CD4-positive, alpha-beta memory T cell (primary cell): ENCODE measurements at places on chromosomes 7 and 10.

DNA sequence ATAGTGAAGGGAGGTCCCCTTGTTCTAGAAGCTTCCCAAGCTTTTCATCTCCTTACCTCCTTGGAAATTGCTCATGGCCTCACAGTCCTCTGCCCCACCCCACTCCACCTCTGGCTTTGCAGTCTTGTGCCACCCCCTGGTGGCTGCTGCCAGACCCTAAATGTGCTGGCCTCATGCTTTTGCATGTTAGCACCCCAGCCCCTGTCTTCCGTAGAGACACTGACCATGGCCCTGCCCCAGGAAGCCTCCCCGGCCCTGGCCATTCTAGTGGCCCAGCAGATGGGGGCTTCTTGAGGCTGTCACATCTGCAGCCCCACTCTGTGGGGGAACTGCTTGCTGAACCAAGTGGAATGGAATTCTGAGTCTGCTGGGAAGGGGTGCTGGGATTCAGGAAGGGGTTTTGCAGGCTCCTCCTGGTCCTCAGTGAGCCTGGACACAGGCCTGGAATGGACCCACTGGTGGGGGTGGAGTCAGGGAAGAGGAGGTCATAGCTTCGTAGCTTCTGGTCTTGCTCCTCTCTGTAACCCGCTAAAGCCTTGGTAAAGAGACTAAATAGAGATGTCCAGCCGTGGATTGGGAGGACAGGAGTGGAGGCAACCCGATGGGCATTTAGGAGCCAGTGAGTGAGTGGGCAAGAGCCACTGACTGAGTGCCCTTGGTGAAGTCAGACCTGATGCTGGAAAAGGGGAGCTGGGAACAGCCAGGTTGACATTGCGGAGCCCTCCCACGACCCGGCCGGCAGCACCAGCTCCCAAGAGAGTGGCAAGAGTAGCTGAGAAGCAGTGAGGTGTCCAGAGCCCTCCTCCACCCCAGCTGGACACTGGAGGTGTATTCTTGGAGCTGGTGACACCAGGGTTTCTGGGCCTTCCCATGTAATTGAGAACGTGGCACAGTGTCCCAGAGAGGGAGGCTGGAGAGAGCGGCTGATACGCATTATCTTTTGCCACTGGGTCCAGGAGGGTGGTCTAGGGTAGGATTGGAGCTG, 20.9 kb downstream of the RAMP3 start:
- DNase-seq: no peak

- peak; percentile 45 for DNase-seq
These were observed 13.0 kb upstream of the STK31 start for GRCh38 chr7:23696916-23697441.

- no peak for DNase-seq
These were observed 310.7 kb downstream of the PRKG1 start for GRCh38 chr10:51384971-51385370.

GRCh38 chr7:2605608-2606538, 25.9 kb upstream of the TTYH3 start:
- DNase-seq: no peak

DNA sequence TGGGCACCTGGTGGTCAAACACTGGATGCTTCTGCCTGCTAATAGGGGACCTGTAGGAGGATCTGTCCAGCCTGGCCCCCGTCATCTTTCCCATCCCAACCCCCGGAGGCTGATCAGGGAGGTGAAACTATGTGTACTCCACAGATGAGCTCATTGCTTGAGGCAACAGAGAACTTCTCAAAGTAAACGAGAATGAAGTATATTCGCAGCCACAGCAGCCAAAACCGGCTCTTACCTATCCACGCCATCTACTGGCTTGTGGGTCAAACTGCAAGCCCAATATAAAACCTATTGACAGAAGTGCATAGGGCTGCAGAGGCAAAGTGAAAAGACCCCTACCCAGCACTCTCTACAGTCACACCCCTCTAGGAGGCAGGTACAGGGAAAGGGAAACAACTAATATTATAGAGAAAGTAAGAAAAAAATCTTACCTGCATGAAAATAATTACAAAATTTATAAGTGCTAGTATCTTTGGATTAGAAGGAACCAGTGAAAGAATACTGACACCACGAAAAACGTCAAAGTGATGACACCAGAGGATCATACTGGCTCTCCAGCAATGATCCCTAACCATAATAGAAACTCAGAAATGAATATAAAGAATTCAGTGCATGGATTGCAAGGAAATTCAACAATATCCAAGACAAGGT, 973.5 kb downstream of the ANKRD7 start:
- no peak for DNase-seq

DNA sequence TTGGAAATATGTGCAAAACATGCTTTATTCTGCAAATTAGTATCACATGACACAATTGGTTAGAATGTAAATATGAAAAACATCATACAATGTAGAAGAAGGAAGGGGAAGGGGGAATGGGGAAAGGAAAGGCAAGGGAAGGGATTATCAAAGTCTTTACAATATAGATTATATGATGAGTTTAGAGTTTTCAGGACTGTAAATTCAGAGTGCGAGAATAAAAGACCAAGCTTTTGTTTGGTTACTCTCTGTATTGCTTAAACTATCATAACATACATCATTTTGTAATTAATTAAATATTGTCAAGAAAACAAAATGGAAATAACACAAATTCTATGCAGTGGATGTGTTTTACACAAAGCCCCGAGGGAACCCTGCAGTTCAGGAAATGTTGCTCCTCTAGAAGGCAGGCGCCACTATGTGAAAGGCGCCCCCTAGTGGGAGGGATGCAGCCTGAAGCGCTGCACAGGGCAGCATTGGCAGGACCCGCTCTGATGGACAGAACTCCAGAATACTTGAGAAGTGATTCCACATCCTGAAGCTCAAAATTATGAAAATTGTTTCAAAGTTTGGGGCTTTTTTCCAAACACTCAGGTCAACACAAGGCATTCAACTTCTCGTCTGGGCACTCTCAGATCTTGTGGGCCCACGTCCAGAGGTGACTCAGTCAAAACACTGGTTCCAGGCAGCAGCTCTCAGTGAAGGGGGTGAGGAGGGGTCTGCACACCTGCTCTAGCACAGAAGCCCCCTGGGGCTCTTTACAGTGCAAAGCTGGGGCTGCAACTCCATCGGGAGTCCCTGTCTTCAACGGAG, 31.6 kb upstream of the TMEM254 start:
- peak; percentile 54 for DNase-seq

GRCh38 chr10:97981816-97982215, 48.6 kb downstream of the CRTAC1 start:
- DNase-seq: no peak

DNA sequence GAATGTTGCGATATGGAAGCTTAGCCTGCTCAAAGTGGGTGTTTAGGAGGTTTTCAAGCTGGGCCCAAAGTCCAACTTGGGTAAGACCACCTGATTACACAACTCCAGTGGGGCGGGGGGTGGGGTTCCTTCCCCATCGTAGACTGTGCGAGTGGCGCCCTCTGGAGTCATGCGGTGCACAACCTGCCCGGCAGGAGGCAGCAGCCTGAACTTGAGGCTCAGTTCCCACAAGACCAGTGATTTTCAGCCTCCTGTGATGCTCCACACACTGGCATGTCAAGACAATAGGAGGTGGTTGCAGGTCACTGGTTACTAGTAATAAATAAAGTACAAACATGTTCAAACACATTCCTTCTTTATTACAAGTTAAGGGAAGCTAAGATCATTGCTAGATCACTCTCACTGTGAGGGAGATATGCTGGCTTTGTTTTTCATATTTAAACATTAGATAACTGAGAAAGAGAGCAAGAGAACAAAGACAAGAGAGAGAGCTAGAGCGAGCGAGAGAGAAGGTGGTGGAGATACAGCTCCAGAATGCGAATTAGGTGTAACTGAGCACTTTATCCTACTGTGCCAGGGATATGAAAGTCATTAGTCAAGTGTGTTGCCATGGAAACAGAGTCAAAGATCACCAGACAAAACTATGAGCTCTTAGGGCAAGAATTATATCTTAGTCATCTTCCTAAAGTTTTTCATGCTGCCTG, 97.4 kb upstream of the BMPER start:
- DNase-seq: no peak

DNA sequence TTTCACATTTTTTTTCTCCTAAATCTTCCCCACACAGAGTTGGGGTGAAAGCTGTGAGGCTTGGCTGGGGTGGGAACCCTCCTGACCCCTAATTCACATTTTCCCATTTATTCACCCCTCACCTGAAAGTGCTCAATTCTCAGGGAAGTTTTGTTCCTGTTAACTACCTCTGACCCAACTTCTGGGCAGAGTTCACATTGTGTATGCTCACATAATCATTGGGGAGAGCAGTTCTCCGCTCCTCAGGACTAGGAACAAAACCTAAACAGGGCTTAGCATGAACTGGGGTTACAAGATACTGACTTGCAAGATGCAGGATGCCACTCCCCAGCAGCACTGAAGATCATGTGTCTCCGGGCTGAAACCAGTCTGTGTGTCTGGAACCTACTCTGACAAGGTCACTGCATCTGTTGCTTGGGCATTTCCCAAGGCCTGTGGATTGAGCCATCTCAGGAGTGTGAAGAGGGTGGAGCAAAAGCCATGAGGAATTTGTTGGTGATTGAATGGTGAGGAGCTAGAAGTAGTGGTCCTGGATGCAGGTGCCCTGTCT, 258.1 kb upstream of the IGFBP3 start:
- no peak for DNase-seq

DNA sequence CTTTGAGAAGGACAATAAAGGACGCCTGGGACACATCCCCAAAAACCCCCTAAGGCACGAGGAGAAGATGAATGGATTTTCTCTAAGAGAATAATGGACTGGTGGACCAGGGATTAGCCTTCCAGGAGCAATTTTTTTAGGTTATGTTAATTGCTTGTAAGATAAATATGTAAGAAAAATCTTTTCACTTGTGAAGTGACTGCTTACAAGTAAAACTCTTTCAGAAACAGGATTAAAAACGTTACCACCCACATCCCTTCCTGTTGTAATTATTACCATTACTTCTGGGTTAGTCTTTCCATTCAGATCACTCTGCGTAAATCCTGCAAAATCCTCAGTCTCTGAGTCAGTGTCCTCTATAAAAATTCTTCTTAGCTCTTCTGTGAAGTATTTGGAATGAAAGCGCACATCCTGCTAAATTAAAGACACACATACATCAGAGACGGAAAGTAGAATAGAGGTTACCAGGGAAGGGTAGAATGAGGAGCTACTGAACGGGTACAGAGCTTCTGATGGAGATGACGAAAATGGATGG, 34.3 kb downstream of the CDCA7L start:
- DNase-seq: no peak

DNA sequence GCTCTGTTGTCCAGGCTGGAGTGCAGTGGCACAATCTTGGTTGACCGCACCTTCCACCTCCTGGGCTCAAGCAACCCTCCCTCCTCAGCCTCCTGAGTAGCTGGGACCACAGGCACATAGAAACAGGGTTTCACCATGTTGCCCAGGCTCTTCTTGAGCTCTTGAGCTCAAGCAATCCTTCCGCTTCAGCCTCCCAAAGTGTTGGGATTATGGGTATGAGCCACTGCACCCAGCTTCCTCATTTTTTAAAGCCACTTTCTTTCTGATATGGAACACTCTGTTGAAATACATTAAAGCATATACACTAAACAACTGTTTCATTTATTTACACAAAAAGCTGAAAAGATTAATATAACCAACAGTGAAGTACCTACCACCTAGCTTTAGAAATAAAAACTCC, 117.2 kb downstream of the CLEC2L start:
- DNase-seq: no peak

DNA sequence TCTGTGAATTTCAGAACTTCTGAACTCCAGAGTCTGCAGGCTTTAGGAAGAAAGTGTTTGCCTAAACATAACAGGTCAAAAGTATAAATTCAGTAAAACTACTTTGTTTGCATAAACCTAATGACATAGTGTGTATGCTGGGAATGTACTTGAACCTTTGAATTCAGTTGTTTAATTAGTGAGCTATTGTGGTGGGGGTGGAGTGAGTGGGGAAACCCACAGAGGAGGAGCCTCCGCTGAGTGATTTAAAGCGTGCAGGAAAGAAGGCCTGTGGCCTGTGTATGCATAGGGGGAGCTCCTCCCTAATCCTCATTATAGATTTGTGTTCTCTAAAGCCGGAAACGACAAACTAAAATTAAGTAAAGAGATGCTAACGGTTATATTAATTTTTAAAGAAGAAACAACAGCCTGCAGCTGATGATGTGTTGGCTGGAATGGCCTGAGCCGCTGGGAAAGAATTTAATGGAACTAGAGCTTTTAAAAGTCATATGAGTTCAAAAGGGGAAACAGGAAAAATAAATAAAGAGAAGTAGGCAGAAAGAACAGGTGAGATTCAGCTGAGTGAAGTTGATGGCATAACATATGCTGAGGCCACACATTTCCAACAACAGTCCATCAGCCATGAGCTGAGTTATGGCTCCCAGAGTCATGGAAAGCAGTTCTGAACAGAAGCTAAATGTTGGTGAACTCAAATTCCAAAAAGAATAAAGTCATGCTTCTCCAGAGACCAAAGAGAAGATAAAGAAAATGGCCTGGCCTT, 595.0 kb downstream of the GRM8 start:
- no peak for DNase-seq

- no peak for DNase-seq
These were observed 108.7 kb downstream of the PCLO start for GRCh38 chr7:83053965-83054364.

DNA sequence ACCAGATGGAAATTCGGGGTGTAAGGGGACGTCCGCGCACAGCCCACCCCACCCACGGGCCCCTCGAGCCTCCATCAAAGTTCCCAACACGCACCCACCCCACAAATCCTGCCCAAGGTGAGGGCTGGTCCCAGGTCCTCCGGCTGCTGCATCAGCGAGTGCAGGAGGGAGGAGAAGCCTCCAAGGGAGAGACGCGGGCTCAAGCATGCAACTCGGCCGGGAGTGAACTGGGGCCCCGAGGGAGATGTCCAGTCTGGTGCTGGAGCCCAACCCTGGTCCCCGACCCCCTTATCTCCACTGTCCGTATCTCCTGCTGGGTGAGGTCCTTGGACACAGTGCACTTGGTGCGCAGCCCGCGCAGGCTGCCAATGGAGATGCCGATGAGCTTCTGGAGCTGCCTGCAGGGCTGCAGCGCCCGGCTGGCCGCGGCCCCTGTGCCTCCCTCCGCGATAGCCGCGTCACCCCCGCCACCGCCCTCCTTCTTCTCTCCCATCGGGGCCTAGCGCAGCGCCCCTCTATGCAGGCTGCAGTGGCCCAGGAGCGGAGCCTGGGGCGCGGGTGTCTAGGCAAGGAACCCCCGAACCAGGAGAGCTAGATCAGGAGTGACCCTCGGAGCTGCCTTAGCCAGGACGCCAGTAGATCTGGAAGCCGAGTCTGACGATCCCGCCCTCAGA, 489.2 kb downstream of the ZNF33B start:
- no peak for DNase-seq

- DNase-seq: no peak
These were observed 609.7 kb downstream of the INHBA start for GRCh38 chr7:41093141-41093540.

DNA sequence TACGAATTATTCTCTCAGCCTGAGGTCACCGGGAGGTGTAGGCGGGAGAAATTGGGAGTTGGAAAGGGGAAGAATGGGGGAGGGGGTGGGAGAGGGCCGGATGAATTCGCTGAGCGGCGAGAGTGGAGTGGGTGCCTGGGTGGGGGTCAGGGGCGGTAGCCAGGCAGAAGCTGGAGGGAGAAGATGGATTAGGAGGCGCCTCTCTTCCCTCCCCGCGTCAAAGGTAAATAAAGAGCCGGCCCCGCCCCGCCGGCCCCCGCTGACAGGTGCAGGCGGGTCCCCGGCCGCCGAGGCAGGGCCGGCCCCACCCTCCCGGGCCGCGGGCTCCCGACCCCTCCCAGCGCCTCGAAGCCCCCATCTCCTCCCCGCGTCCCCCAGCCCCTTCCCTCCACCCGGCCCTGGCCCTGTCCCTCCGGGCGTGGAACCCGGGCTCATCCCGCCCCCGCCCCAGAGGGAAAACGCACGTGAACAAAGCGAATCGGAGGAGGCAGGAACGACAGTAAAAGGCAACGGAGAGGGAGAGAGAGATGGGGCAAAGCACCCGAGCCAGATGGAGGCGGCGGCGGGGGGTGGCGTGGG, 872 bp downstream of the FAM131B start:
- DNase-seq: no peak
